Hematopoietic multipotent progenitor cell treated with erythropoietin and hydrocortisone succinate and interleukin-3 and kit ligand, for 6 days (in vitro differentiated cells): ENCODE measurements at places on chromosomes 7 and 10.
A peak's percentile ranks its signal among the peaks of the same experiment; 100 is the strongest.

DNA sequence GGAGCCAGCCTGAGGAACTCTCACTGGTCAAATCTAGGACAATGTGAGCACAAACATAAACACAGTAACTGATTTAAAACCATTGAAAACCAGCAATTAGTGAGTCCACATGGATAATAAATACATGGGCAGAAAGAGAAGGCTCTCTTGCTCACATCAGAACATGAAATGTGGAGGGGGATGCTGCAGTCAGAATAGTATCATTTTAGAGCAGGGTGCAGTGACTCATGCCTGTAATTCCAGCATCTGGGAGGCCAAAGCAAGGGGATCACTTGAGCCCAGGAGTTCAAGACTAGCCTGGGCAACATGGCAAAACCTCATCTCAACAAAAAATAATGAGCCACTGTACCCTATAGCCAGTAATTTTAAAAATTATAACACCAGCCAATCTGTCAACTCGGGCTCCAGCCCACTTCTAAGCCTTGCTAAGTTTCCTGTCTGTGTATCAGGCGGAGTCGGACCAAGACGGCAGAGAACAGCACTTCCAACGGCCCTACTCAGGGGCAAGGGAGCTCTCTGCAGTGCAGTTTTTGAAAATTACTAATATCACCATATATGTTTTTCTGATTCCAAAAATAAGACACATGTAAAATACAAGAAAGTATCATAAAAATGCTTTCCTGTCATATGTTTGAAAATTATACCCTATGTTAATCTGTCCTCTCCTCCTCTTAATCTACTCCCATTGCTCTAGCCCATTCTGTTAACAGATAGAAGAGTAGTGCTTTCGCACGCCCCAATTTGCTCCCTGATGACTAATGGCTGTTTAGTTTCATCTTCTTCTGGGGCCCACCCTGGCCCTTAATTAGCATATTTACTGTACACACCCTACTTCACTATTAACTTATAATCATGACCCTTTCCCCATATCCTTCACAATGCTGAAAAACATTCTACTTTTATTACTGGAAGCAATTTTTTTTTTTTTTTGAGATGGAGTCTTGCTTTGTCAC lies 17.1 kb downstream of the URGCP start:
- DNase-seq, result peak; percentile 67

GRCh38 chr7:77811516-77812289 lies 13.1 kb downstream of the PHTF2 start:
- no peak for DNase-seq

DNA sequence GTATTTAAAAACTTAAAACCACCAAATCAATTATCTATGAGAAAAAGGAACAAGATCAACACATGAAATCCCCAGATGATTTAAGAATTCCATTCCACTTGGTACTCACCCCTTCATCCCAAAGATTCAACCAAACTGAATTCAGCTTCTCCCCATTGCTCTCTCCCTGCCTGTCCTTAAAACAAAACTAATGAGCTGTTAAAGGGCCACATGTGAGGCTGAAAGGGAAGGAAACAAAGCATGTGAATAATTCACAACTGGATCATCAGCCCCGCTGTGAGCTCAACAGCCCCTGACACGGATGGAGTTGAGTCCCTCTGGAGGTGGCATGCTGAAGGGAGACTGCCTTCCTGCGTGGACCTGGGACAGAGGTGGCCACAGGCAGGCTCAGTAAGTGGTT lies 32.9 kb downstream of the VOPP1 start:
- no peak for DNase-seq

DNA sequence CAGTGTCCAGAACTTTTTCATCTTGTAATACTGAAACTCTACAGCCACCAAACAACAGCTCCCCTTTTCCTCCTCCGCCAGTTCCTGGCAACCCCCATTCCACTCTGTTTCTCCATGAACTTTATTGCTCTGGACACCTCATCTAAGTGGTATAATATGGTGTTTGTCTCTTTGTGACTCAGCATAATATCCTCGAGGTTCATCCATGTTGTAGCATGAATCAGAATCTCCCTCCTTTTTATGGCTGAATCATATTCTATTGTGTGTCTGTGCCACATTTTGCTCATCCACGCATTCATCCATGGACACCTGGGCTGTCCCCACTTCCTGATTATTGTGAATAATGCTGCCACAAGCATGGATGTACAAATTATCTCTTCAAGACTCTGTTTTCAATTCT lies 124.4 kb upstream of the FGFR2 start:
- DNase-seq, result no peak

DNA sequence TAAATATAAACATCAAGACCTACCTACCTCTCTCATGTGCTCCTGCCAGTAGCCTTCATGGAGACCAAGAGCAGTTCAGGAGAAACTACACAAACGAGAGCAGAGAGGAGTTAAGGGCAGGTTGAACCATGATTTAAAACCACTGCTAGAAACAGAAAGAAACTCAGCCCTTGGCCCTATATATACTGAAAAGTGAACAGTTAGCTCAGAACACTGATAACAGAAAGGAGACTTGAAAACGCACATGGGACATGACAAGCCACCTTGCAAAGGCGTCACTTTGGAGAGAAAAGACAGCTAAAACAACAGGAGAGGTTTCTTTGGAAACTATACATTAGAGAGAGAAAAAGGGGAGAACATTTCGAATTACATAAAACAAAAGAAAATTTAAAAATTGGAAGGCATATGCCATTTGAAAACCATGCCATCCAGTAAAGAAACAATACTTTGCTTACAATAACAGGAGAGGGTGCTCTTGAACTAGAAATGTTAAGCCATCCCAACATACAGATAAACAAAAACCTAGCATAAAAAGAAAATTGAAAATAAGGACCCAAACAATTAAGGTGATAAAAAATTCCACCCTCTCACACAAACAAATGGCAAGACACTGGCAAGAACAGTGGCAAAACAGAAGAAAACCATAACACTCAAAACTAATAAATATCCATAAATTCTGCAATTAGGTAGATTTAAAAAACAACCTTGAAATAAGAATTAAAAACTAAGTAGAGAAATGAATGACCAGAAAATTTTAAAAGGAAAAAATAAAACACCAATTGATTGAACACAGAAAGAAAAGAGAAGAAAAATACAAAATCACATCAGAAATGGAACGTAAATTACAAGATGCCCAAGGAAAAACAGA lies 232.7 kb downstream of the IMMP2L start:
- DNase-seq, result peak; percentile 39
